Epithelial cell of proximal tubule (primary cell): ENCODE measurements at places on chromosomes 3 and 15. TPM values are rescaled to one million over a fixed set of nuclear protein-coding genes. Genes with fewer than 3 reads are reported as not detected.

DNA sequence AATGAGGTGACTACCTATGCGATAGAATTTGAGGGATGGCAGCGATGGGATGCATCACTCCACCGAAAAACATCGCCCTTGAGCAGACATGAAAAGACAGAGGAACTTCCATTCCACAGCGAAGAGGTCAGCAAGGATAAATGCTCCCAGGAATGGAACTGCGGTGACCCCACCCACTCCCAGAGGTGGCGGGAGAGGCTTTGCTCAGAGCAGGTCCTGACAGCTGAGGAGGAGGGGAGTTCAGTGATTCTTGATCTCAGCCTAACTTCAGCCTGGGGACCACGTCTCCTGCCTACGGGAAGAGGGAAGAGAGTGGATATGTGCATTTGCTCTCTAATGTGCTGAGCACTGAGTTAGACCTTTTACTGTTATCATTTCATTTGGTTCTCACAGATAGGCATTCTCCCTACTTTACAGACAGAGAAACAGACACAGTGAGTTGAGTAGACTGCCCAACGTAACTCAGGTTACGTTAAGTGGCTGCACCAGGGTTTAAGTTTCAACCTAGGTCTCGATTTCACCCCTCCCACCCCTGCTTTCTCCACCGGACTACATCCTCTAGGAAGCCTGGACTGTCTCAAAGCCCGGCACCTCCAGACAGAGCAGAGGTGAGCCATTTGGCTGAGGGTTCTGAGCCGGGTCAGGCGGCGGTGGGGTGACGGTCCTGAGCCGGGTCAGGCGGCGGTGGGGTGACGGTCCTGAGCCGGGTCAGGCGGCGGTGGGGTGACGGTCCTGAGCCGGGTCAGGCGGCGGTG, 170.0 kb downstream of the RAB11A start:
- no peak for DNase-seq

The TLR9 gene
- total RNA-seq, result not detected in 2 replicates

DNA sequence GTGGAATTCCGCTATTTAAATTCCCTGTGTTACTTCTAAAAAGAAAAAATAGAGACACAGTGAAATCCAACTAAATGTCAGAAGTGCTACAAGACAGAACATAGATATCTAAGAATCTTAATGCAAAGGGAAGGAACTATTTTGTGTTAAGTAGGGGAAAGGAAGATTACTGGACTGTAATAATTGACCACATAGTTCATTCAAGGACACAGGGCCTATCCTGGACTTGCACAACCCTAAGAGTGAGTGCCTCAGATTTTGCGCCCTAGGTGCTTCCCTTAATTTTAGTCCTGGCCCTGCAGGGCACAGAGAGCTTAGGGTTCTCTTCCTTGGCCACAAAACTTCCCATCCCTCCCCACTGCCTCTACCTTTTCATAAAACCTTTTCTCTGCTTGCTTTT, 3.5 kb upstream of the IL20RB start:
- no peak for DNase-seq

GRCh38 chr3:52504977-52505376, 9.8 kb downstream of the STAB1 start:
- DNase-seq, result no peak

The NR2E3 gene
- not detected in 2 replicates for total RNA-seq

The P3H2 gene
- total RNA-seq, result 75.6 and 107 TPM in 2 replicates

GRCh38 chr3:46670000-46670890, 23.2 kb downstream of the ALS2CL start:
- DNase-seq, result no peak
